ENCODE measurements at places on chromosomes 2 and 18.

GRCh38 chr2:240433973-240434727 lies 1.3 kb upstream of the GPC1 start:
- DNase-seq, result peak; percentile 90

DNA sequence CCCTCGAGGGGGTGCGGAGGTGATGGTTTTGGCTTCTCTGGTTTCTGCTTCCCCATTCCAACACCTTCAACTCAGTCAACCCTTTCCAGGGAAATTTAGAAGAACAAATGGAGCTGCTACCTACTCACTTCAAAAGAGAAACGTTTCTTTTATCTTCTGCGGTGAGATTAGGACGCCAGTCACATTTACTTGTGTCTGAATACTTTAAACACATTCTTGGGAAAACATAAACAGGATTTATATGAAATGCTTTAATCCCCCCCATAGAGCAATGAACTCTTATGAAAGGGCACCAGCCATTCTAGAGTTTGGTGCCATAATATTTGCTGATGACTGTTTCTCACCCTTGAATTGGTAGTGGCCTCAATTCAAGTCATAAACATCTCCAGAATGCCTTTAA lies 253.2 kb upstream of the APCDD1 start:
- DNase-seq, result no peak

- DNase-seq, result no peak
Measured at GRCh38 chr2:64504774-64505720, 19.1 kb upstream of the AFTPH start.

DNA sequence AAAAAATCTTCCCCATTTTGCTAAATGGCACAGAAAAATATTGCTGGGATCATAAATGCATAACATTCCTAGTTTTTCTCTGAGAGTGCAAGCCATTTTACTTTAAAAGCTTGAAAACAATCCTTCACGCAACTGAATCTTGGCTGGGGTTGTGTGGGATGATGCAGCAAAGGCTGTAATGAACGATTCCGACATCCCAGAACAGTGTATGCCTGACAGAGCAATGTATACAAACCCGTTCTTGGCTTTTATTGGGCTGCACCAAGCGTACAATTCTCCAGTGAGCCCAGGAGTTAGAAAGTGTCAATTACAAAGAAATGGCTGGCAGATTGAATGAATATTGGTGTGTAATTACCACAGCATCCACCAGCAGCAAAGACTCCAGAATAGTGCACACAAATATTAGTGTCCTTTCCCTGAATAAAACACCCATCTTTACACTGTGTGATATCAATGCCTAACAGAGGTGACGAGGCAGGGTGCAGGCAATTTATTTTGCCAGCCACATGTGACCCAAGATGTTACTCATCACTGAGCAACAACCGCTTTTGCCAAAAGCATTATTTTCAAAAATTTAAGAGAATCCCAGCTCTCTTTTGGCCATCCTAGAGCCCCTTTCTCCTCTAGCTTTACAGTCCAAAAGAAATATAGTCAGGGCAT lies 578.6 kb upstream of the CHAC2 start:
- no peak for DNase-seq

DNA sequence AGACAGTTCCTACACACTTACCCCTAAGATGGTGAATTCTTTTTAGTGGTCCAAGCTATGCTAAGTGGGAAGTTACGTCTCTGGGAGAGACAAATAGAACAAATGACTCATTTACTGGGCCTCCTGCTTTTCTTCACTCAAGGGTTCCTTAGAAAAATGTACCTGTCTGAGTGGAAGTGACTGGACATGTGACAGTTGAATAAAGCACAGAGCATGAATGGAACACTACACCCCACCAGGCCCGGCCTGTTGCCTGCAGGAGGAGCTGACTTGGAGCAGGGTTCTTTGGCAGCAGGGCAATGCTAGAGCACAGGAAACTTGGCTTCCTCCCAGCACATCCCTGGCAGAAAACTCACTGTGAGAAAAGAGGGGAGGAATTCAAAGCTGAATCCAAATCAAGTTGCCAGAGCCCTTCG lies 451.0 kb upstream of the SETBP1 start:
- DNase-seq, result peak; percentile 6

DNA sequence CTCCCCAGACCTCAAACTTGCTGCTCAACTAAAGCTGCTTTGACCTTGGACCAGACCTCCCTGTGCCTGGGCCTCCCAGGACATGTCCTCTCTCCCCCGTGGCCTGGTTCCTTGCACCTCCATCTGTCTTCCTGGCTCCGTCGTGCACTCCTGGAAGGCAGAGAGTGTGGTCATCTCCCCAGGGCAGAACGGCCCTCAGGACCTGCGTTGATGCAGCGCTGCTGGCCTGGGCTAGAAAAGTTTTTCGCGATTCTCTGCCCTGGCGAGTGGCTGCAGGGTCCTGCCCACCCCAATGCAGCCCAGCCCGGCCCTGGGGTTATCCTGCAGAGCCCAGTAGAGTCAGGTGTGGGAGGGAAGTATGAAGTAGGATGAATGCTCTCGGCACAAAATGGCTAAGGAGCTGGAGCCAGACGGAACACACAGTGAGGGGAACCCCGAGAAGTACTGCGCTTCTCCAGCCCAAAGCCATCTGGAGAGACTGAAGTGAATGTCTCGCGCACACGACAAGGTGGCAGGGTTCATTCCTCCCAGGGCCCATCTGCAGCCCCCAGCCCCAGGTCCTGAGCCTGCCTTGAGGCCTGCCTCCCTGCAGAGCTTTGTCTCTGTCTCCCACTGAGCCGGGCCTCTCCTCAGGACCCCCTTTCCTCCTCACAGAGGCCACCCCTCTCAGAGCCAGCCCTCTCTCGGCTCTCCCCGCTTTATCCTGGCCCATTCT lies 41.7 kb downstream of the ATOH8 start:
- DNase-seq, result no peak

- peak; percentile 95 for DNase-seq
Measured at GRCh38 chr2:160367887-160368286, 125.7 kb downstream of the RBMS1 start.

DNA sequence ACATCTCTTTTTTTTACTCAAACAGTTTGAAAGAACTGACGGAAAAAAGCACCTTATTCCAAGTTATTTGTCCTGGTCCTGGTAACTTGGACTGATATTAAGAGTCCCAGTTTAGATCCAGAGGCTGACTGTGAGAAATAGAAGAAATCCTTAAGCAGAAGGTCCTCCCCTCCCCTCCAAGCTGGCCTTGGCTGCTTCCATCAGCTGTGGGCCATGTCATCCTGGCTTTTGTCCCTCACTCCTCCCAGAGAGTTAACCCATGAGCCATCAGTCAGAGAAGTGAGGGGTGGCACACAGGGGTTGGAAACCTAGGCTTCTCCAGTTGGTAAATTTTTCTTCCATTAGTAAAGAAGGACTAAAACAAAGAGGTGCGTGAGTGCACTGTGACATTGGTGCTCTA lies 9.7 kb upstream of the NAPG start:
- DNase-seq, result no peak

GRCh38 chr2:195995499-195995898 lies 73.1 kb downstream of the DNAH7 start:
- DNase-seq, result no peak

- no peak for DNase-seq
Measured at GRCh38 chr18:55779691-55780585, 191.9 kb upstream of the TCF4 start.

DNA sequence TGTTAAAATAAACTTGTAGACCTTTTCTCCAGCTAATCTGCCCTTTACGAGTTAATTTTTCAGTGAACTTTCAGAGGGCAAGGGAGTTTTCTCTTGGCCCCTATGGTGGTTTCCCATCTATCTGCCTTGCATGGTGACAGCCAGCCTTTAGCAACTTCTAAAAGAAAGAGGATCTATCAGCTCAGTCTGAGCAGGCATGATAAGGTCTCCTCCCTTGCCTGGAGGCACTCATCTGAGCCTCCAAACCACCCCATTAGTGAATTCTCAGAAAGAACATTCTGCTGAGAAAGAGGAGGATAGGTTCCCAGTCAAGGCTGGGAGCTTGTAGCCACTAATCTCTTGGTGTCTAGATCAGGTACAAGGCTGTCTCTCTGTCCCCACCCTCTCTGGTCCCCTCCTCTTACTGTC lies 10.7 kb upstream of the GYPC start:
- DNase-seq, result no peak

- no peak for DNase-seq
Measured at GRCh38 chr2:28545590-28546200, 49.8 kb downstream of the PLB1 start.

- DNase-seq, result no peak
Measured at GRCh38 chr18:68727506-68727905, 12.6 kb upstream of the TMX3 start.

- no peak for DNase-seq
Measured at GRCh38 chr18:10851824-10852319, 297.5 kb downstream of the PIEZO2 start.

GRCh38 chr2:196274387-196274809 lies 103.0 kb upstream of the STK17B start:
- DNase-seq, result no peak

DNA sequence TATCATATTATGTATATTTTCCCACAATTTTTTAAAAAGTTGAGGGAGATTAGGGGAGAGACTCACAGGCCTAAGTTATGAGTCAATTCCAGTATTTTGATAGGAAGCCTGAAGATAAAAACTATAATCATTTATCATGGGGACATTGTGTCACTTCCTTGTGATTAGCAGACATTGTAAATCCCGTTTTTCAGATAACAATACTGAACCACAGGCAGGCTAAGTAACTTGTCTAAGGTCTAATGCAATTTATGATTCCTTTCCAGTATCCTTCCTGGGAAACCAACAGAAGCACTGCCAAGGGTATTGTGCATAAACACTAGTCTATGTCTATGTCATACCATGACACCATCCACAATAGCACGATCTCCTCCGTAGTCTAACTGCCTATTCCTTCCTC lies 235.2 kb upstream of the PIK3C3 start:
- DNase-seq, result no peak

- DNase-seq, result no peak
Measured at GRCh38 chr2:240586919-240587800, 626 bp downstream of the CAPN10 start.

DNA sequence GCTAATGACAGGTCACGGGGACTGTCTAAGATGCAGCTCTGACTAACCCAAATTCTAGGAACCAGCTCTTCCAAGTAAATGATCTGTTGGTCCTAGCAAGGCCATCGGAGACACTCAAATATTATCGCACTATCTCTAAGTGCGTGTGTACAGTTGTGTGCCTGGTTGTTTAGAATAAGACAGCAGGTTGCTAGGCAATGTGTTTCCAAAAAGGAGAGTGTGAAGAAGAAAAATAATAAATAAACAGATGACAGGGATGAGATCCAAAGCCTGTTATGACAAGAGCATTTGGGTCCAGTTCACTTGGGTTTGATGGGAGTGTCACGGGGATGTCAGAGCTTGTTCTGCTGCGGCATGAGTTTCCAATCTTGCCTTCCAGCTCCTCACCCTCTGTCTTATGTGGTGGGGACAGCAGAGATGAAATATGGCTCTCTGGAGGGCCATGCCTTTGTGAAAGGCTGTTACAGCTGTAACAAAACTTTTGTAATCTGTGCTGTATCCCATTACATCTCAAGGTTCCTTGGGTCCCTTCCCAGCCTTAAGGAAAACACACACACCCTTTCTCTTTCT lies 127.5 kb upstream of the TNP1 start:
- DNase-seq, result no peak

Data from GM04503 (cell line).